CD4-positive, alpha-beta T cell (primary cell): ENCODE measurements at places on chromosomes 16 and 17. TPM values are rescaled to one million over a fixed set of nuclear protein-coding genes. Genes with fewer than 3 reads are reported as not detected.

- no peak overlapping the region for H3K4me3 ChIP-seq
- H3K27ac ChIP-seq, result no peak overlapping the region
- H3K4me1 ChIP-seq, result no peaks in the 10 kb centered on the region
- no peak for DNase-seq
- no peaks in the 10 kb centered on the region for H3K36me3 ChIP-seq
Observed at GRCh38 chr16:8200839-8201238, 389.5 kb downstream of the TMEM114 start.

GRCh38 chr17:53129863-53130262 is 692.9 kb upstream of the KIF2B start:
- DNase-seq, result no peak
- no peak overlapping the region for H3K4me3 ChIP-seq
- H3K4me1 ChIP-seq, result no peaks in the 10 kb centered on the region
- no peaks in the 10 kb centered on the region for H3K36me3 ChIP-seq

DNA sequence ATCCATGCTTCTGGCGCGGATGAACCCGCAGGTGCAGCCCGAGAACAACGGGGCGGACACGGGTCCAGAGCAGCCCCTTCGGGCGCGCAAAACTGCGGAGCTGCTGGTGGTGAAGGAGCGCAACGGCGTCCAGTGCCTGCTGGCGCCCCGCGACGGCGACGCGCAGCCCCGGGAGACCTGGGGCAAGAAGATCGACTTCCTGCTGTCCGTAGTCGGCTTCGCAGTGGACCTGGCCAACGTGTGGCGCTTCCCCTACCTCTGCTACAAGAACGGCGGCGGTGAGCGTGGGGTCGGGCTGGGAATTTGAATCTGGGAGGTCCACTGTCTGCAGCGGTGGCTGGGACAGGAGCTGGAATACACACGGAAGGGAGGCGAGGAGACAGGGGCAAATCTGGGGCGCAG is 904 bp downstream of the SLC6A2 start:
- no peak overlapping the region for H3K27ac ChIP-seq
- H3K36me3 ChIP-seq, result no peaks in the 10 kb centered on the region
- H3K4me1 ChIP-seq, result no peaks in the 10 kb centered on the region

ITGB3 gene
- not detected for total RNA-seq

GRCh38 chr16:61887903-61888302 is 148.3 kb downstream of the CDH8 start:
- DNase-seq, result no peak
- no peaks in the 10 kb centered on the region for H3K36me3 ChIP-seq
- no peaks in the 10 kb centered on the region for H3K4me1 ChIP-seq
- no peaks in the 10 kb centered on the region for H3K27me3 ChIP-seq
- H3K27ac ChIP-seq, result no peak overlapping the region

DNA sequence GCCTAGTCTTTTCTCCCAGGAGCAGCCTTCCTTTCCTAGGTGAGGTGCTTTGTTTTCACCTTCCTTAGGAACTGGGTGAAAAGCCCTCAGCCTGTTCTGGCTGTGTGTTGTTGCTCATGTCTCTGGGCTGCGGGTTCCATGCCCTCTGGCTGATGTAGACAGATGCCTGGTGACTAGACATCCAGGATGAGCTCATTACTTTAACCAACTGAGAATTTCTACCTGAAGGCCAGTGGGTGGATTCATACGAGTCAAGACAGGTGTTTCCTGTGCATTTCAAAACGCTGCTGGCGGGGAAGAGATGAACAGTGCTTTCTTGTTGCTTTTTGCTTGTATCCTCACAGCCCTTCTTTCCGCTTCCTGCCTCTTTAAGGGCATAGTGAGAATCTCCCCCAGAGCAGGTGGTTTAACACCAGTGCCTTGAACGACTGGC is 22.3 kb downstream of the SAP30BP start:
- DNase-seq, result peak; percentile 37
- no peak overlapping the region for H3K4me3 ChIP-seq
- peaks cover 58% of the 10 kb centered on the region for H3K36me3 ChIP-seq
- H3K27me3 ChIP-seq, result no peaks in the 10 kb centered on the region
- peak overlapping the region; percentile 90 for H3K27ac ChIP-seq

GRCh38 chr16:28603381-28604185 is 6.3 kb downstream of the SULT1A1 start:
- no peaks in the 10 kb centered on the region for H3K4me1 ChIP-seq
- DNase-seq, result no peak
- no peaks in the 10 kb centered on the region for H3K27me3 ChIP-seq
- H3K4me3 ChIP-seq, result no peak overlapping the region
- no peaks in the 10 kb centered on the region for H3K36me3 ChIP-seq
- H3K27ac ChIP-seq, result no peak overlapping the region

- H3K27ac ChIP-seq, result no peak overlapping the region
- no peak overlapping the region for H3K4me3 ChIP-seq
- H3K36me3 ChIP-seq, result no peaks in the 10 kb centered on the region
- H3K4me1 ChIP-seq, result no peaks in the 10 kb centered on the region
- DNase-seq, result no peak
Observed at GRCh38 chr17:50618300-50618699, 16.4 kb upstream of the ABCC3 start.

DNA sequence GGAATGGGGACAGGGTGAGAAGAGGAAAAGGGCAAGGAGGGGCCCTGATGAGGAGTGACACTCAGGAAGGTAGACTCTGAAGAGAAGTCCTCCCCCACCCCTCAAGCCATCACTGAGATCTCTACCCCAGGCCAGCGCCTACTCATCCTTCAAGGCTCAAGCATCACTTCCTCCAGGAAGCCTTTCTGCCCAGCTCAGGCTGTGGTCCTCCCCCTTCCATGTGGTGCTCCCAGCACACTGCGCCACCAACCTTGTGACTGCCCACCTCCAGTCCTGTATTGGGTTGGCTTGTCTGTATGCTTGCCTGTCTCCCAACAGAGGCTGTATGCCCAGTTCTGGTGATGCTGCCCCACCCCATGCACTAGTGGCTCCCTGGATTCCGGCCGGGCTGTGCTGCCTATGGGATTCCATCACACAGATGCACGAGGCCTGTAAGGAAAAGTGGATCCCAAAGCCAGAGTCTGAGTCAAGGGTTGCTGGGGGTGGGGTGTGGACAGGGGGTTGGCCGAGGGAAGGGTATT is 19.8 kb upstream of the ZFP90 start:
- no peak overlapping the region for H3K4me3 ChIP-seq
- H3K4me1 ChIP-seq, result peaks cover 10% of the 10 kb centered on the region
- H3K27ac ChIP-seq, result no peak overlapping the region
- no peak for DNase-seq
- no peaks in the 10 kb centered on the region for H3K27me3 ChIP-seq
